ENCODE measurements at places on chromosomes 2 and 18.

DNA sequence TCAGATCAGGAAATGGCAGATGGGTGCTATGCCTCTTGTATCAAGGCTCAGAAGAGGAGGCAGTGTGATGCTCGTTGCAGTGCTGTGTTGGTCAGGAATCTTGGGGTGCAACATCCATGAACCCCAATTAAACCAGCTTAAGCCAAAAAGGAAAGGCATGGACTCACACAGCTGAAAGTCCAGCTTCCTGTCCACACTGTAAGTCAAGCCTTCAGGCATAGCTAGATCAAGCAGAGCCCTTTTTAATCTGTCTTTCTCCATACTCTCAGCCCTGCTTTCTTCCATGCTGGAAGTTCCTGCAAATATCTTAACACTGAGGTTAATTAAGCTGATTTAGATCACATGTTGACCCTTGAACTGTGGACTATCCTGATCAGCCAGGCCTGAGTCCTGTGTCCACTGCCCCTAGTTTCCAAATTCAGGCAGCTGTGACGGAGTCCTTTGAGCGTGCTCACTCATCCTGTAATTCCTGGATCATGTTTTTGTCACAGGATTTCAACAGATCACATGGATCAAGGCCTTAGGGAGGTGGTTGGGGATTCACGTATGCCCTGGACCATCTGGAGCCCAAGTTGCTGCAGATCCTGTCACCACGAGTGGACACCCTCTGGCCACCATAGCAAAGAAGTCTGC is 4.5 kb upstream of the C2orf74 start:
- no peak for DNase-seq

GRCh38 chr2:191676790-191677645 is 918 bp upstream of the NABP1 start:
- DNase-seq, result peak; percentile 78

DNA sequence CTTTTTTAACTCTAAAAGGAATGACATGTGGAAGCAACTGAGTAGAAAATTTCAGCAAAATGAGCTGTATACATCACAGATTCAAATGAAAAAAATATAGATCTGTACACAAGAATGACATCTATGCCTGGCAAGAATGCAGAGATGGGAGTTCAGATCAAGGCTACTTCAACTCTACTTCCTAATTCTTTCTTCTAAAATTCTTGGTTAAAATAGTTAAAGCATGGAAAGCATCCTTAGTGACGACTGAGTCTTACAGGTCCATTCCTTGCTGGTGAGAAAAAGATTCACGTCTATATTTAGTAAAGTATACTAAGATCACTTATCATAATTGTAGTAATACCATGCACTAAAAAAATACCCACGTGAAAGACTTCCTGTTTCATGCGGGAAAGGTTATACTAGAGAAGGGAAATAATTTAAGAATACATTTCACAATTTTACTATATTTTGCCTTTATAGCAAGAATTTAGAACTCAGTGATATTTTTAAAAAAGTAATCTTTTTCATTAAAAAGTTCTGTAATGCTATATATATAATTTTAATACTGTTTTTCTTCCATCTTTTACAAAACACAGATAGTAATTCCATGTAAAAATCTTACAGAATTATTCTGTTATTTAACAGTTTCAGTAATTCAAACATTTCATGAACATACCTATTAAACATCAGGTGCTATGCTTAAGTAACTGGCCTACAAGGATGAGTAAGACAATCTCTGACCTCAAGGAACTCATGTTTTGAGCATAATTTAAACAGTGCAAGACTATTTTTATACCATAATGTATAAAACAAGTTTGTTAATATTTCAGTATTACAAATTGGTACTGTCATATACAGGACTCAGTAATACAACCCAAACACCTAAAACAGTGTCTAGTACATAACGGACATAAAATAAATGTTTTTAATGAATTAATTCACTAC is 159.6 kb downstream of the BAZ2B start:
- peak; percentile 50 for DNase-seq

DNA sequence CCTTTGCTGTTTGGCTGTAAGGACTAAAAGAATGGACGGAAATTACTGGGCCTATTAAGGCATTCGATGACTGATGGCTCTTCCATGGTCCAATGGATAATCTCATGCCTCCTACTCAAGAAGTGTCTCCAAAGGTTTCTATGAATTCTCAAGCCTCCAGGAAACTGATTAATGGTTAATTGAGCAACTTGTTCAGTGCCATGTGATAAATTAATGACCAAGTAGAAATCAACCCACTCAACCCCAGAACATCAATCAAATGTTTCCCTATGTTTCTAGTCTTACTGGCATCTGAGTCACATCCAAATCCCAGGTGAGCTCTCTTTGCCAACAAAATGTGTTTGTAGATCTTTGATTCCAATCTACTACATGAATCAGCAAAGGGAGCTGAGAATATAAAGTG is 103.6 kb downstream of the NXPH2 start:
- no peak for DNase-seq

- DNase-seq, result peak; percentile 97
These were observed 22.2 kb downstream of the NFE2L2 start for GRCh38 chr2:177242121-177242987.

- DNase-seq, result no peak
These were observed 141.0 kb upstream of the CTDP1 start for GRCh38 chr18:79538635-79539034.
